ENCODE measurements at places on chromosomes 7 and 10. TPM values are rescaled to one million over a fixed set of nuclear protein-coding genes. Genes with fewer than 3 reads are reported as not detected.

Gene MKX
- 15.0 TPM for total RNA-seq

Gene GFRA1
- total RNA-seq = 6.3 TPM

DNA sequence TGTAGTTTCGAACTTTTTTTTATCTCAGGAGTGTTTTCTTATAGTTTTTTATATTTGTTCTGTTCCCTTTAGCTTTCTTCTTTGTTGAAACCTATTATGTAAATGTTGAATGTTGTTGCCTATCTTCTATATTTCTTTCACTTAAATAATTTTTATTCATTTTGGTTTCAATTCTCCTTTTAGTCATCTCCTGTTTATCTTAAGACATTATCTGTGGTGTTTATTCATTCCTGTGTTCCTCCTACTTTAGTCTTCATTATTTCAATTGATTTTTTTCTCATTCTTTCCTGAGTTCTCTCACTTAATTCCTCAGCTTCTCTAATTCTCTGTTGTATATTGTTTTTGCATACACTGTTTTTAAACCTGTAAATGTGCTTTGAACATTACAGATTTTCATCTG lies 64.1 kb downstream of the XPNPEP1 start:
- H3K4me1 ChIP-seq = no peaks in the 10 kb centered on the region
- H3K27ac ChIP-seq = no peak overlapping the region
- peaks cover 4% of the 10 kb centered on the region for H3K36me3 ChIP-seq
- no peaks in the 10 kb centered on the region for H3K27me3 ChIP-seq

DNA sequence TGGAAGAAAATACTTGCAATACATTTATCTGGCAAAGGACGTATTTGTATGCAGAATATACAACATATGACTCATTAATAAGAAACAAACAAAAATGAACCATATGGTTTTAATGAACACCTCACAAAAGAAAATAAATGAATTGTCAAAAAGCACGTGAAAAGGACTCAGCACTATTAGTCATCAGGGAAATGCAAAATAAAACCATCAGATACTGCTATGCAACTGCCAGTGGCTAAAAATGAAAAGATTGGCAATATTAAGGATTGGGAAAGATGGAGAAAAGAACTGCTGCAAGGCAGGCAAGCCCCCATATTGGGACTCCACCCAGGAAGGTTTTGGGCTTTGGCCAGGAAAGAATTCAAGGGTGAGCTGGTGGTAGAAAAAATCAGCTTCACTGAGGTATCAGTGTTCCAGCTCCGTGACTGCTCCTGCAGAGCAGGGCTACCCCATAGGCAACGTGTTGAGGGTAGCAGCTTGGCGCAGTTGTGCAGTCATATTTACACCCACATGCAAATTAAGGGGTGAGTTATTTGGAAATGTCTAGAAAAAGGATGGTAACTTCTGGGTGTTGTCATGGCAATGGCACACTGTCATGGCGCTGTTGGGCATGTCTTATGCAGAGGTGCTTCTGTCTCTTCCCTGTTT lies 72.7 kb downstream of the CUBN start:
- no peaks in the 10 kb centered on the region for H3K27me3 ChIP-seq
- H3K36me3 ChIP-seq = no peaks in the 10 kb centered on the region
- H3K4me1 ChIP-seq = peaks cover 15% of the 10 kb centered on the region
- no peak overlapping the region for H3K4me3 ChIP-seq
- peak overlapping the region; percentile 59 for H3K27ac ChIP-seq
- peak; percentile 73 for DNase-seq

- DNase-seq = no peak
- H3K36me3 ChIP-seq = no peaks in the 10 kb centered on the region
- no peak overlapping the region for H3K27ac ChIP-seq
- H3K4me3 ChIP-seq = no peak overlapping the region
- no peaks in the 10 kb centered on the region for H3K4me1 ChIP-seq
Observed at GRCh38 chr10:52908478-52908877, 135.9 kb upstream of the MBL2 start.

DNA sequence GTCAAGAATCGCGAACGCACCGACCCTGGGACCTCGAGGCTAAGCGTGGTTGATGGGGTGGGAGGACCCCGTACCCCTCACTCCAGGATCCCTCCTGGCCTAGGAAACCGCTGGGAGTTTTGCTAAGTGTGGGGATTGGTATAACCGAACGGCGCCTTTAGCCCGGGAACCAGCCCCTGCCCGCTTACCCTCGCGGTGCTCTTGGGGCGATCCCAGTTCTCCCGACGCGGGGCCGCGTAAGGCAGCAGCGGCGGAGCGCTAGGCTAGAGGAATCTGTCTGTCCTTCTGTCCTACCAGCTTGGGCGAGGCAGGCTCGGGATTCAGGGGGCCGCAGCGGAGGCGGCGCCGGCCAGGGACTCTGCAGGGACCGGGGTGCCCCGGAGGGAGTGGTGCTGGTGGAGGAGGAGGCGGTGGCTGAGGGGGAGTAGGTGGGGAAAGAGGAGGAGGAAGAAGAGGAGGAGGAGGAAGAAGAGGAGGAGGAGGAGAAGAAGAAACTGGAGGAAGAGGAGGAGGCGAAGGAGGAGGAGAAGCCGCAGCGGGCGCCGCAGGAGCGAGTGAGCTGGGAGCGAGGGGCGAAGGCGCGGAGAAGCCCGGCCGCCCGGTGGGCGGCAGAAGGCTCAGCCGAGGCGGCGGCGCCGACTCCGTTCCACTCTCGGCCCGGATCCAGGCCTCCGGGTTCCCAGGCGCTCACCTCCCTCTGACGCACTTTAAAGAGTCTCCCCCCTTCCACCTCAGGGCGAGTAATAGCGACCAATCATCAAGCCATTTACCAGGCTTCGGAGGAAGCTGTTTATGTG lies 439 bp upstream of the EMX2 start:
- H3K27me3 ChIP-seq = peaks cover 76% of the 10 kb centered on the region
- H3K4me1 ChIP-seq = no peaks in the 10 kb centered on the region
- no peak overlapping the region for H3K4me3 ChIP-seq
- H3K36me3 ChIP-seq = no peaks in the 10 kb centered on the region

Gene CSTF2T
- total RNA-seq = 20.0 TPM

- no peak overlapping the region for H3K27ac ChIP-seq
- DNase-seq = no peak
- H3K36me3 ChIP-seq = no peaks in the 10 kb centered on the region
- H3K4me3 ChIP-seq = no peak overlapping the region
- H3K4me1 ChIP-seq = no peaks in the 10 kb centered on the region
Observed at GRCh38 chr7:127532151-127532550, 53.2 kb downstream of the GCC1 start.

Measured in fibroblast of lung (primary cell).